Fibroblast of upper back skin (primary cell): ENCODE measurements at places on chromosomes 5 and 9.
A peak's percentile ranks its signal among the peaks of the same experiment; 100 is the strongest.

GRCh38 chr9:36928210-36928609, 105.9 kb downstream of the PAX5 start:
- DNase-seq, result no peak

DNA sequence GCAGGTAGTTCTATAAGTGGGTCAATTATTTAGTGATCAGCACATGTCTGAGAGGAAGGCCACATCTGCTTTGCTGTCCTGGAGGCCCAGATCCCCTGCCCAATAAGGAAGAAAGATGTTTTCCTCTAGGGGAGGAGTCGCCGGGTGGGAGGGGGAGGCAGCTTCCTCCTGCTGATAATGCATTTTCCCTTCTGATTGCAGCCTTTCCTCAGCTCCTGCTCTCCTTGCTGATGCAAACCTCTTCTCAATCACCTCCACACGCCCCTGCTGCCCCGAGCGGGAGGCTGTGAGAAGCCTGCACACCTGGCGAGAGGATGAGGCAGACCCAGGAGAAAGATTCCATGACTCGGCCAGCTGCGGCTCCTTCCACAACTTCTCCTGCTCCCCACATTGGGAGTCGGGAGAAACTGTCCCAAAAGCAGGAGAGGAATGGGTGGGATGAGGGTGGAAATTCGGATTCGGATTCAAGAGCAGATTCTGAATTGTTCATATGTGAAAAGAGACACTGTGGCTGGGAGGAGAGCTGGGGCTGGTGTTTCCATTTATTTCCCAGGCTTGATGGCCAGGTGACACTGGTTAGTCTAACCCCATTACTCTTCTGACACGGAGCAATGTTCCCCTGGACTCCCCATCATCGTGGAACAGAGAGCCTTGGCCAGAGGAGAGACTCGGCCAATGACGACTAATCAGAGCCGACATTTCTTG, 6.8 kb upstream of the NTNG2 start:
- DNase-seq, result no peak

DNA sequence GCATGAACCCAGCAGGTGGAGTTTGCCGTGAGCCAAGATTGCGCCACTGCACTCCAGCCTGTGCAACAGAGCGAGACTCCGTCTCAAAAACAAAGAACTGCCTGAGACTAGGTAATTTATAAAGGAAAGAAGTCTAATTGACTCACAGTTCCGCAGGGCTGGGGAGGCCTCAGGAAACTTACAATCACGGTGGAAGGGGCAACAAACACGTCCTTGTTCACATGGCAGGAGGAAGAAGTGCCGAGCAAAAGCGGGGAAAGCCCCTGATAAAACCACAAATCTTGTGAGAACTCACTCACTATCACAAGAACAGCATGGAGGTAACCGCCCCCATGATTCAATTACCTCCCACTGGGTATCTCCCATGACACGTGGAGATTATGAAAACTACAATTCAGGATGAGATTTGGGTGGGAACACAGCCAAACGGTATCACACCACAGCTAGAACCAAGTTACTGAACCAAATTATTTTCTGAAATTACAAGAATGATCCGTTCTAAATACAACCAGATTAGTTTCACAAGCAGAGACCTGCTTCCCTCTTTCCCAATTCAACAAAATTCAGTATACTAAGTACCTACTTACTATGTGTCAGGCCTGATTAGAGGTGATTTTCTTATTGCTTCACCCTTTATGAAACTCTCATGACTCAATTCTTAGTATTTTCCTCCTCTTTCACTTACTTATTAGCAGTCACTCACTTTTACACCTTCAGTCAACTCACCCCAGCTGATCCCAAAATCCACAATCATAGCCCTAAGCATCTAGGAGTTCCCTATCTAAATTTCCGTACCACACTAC, 8.4 kb downstream of the UBTD2 start:
- no peak for DNase-seq

DNA sequence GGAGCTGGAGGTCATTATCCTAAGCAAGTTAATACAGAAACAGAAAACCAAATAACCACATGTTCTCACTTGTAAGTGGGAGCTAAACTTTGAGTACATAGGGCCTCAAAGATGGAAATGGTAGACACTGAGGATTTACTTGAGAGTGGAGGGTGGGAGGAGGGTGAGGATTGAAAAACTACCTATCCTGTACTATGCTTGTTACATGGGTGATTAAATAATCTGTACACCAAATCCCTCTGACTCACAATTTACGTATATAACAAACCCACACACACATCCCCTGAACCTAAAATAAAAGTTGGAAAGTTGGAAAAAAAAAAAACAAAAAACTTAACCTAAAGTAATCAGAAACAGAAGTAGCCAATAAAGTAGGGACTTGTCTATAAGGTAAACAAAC, 48.8 kb upstream of the LARP1 start:
- no peak for DNase-seq

GRCh38 chr9:107739601-107740082, 250.1 kb upstream of the KLF4 start:
- DNase-seq, result peak; percentile 33
